ENCODE measurements at places on chromosomes 5 and 9.

GRCh38 chr9:104556830-104557634 is 11.9 kb upstream of the OR13C8 start:
- no peaks in the 10 kb centered on the region for H3K36me3 ChIP-seq
- no peak overlapping the region for H3K27ac ChIP-seq
- no peaks in the 10 kb centered on the region for H3K4me1 ChIP-seq

GRCh38 chr9:137708590-137709284 is 89.9 kb downstream of the EHMT1 start:
- no peak overlapping the region for H3K27ac ChIP-seq
- no peak for DNase-seq
- H3K4me3 ChIP-seq: no peak overlapping the region
- H3K36me3 ChIP-seq: no peaks in the 10 kb centered on the region
- H3K27me3 ChIP-seq: no peaks in the 10 kb centered on the region

- no peaks in the 10 kb centered on the region for H3K36me3 ChIP-seq
- no peak overlapping the region for H3K27ac ChIP-seq
- no peaks in the 10 kb centered on the region for H3K27me3 ChIP-seq
- no peak for DNase-seq
Observed at GRCh38 chr9:96378187-96378586, 5.3 kb downstream of the SLC35D2 start.

- peak overlapping the region; percentile 2 for H3K27ac ChIP-seq
- H3K4me3 ChIP-seq: no peak overlapping the region
- DNase-seq: peak; percentile 70
- no peaks in the 10 kb centered on the region for H3K27me3 ChIP-seq
- peaks cover 14% of the 10 kb centered on the region for H3K4me1 ChIP-seq
- H3K36me3 ChIP-seq: peaks cover 6% of the 10 kb centered on the region
Observed at GRCh38 chr9:137243626-137244485, 2.8 kb downstream of the TUBB4B start.

- H3K36me3 ChIP-seq: no peaks in the 10 kb centered on the region
- H3K4me1 ChIP-seq: no peaks in the 10 kb centered on the region
- no peak overlapping the region for H3K27ac ChIP-seq
- DNase-seq: no peak
Observed at GRCh38 chr5:137438932-137439331, 60.2 kb downstream of the SPOCK1 start.

- H3K36me3 ChIP-seq: no peaks in the 10 kb centered on the region
- no peaks in the 10 kb centered on the region for H3K27me3 ChIP-seq
- H3K27ac ChIP-seq: no peak overlapping the region
- H3K4me1 ChIP-seq: no peaks in the 10 kb centered on the region
- no peak overlapping the region for H3K4me3 ChIP-seq
- DNase-seq: no peak
Observed at GRCh38 chr5:37631939-37632338, 207.9 kb downstream of the GDNF start.

GRCh38 chr5:2746561-2747032 is 4.9 kb downstream of the IRX2 start:
- DNase-seq: no peak
- no peak overlapping the region for H3K27ac ChIP-seq

DNA sequence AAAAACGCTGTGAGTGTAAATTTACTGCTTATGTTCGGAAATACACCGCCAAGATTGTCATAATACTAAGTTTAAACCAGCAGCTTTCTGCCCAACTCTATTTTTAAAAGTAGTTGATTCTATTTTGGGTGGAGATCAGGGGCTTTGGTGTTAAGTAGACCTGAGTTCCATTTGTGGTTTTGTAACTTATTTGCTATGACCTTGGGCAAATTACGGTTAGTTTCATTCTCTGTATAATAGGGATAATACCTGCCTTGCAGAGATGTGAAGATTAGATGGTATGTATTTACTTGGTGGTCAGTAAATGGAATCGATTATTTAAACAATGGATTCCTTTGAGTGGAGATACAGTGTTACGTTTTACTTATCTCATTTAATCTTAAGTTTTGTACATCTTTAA is 1.6 kb downstream of the RAD23B start:
- peak overlapping the region; percentile 96 for H3K4me3 ChIP-seq
- H3K36me3 ChIP-seq: no peaks in the 10 kb centered on the region
- no peaks in the 10 kb centered on the region for H3K27me3 ChIP-seq
- peak overlapping the region; percentile 98 for H3K27ac ChIP-seq
- no peak for DNase-seq

GRCh38 chr5:115579216-115579615 is 23.1 kb downstream of the TICAM2 start:
- no peak for DNase-seq
- no peaks in the 10 kb centered on the region for H3K4me1 ChIP-seq
- no peak overlapping the region for H3K27ac ChIP-seq
- H3K27me3 ChIP-seq: no peaks in the 10 kb centered on the region
- no peak overlapping the region for H3K4me3 ChIP-seq
- no peaks in the 10 kb centered on the region for H3K36me3 ChIP-seq

DNA sequence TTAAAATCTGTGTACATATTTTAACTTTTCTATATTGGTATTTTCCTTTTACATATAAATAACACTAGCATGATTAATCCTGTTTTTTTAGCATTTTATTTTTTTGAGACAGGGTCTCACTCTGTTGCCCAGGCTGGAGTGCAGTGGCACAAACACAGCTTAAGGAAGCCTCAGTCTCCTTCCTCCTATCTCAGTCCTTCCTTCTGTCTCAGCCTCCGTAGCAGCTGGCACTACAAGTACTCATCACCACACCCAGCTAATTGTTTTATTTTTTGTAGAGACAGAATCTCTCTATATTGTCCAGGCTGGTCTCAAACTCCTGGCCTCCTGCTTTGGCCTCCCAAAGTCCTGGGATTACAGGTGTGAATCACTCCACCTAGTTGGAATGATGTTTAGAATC is 1.5 kb upstream of the C5orf24 start:
- H3K4me1 ChIP-seq: no peaks in the 10 kb centered on the region
- DNase-seq: no peak
- H3K27me3 ChIP-seq: no peaks in the 10 kb centered on the region
- peaks cover 3% of the 10 kb centered on the region for H3K36me3 ChIP-seq

DNA sequence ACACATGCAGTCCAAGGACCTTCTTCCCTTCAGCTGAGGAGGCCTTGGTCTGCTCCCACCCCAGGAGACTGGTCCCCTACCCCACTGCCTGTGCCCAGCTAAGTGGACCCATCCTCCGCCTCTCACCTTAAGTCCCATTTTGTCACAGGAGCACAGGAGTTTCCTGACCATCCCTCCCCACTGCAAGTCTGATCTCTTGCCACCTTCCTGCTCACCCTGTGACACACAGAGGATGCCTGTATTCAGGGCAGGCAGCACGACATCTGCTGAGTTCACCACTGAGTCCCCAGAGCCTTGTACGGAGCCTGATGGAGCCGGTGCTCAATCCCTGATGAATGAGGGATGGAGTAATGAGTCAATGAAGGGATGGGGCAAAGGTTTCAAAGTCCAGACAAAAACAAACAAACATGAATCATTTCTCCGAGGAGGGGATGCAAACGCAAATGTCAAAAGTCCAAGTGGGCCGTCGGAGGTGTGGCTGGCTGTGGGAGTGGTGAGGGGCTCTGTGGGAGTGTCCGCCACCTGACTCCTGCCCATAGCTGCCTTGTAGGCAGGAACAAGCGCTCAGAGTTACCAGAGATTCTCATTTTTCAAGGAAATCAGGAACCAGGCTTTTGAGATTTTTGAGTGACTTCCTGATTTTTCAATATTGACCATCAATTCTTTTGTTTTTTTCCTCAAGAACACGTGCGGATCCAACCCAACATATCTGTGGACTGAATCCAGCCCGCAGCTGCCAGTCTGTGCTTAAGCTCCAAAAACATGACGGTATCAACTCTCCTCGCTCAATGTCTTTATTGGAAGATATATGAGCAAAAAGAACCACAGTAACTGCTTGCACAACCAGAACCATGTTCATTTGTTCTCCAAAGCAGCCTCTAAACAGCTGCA is 4.4 kb downstream of the RAPGEF1 start:
- H3K36me3 ChIP-seq: no peaks in the 10 kb centered on the region
- no peak overlapping the region for H3K4me3 ChIP-seq
- H3K27me3 ChIP-seq: no peaks in the 10 kb centered on the region
- DNase-seq: no peak
- H3K27ac ChIP-seq: no peak overlapping the region
- peaks cover 12% of the 10 kb centered on the region for H3K4me1 ChIP-seq

- no peaks in the 10 kb centered on the region for H3K4me1 ChIP-seq
- no peak for DNase-seq
- no peak overlapping the region for H3K4me3 ChIP-seq
- H3K27me3 ChIP-seq: no peaks in the 10 kb centered on the region
Observed at GRCh38 chr9:112050544-112051475, 124.3 kb downstream of the SUSD1 start.

DNA sequence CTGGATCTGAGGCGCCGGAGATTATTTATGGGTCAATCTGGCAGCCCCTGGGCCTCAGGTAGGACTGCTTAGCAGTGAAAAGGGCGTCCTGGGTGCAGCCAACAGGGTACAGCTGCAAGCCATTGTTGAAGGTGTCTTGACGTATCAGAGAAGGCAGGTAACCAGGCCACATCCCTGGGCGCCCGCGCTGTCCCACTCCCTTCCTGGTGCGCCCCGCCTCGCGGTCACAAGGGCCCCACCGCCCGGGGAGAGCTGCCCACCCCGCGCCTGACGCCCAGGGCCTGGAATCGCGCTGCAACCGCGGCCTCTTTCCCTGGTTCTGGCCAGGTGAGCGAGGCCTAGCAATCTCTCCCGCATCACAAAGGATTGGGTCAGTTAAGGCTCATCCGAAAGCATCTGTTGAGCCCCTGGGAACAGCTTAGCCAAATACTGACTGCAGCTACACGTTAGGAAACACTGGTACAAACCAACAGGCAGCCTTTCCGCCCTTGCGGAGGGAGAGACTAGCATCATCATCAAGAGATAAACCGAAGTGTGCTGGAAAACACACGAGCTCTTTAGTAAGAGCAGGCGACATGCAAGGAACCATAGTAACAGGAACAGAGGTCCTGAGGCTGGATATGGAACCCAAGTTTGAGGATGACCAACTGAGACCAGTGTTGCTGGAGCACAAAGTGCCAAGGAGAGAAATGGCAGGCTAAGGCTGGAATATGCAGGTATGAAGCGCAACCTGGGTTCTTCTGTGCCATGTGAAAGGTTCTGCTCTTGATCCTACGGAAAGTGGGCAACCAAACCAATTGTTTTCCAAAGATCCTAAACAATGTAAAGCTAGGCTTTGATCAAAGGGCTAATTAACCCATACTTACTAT is 3.6 kb downstream of the RPS23 start:
- no peak overlapping the region for H3K4me3 ChIP-seq
- no peak overlapping the region for H3K27ac ChIP-seq
- DNase-seq: peak; percentile 63
- H3K4me1 ChIP-seq: no peaks in the 10 kb centered on the region
- H3K36me3 ChIP-seq: peaks cover 8% of the 10 kb centered on the region
- H3K27me3 ChIP-seq: no peaks in the 10 kb centered on the region

DNA sequence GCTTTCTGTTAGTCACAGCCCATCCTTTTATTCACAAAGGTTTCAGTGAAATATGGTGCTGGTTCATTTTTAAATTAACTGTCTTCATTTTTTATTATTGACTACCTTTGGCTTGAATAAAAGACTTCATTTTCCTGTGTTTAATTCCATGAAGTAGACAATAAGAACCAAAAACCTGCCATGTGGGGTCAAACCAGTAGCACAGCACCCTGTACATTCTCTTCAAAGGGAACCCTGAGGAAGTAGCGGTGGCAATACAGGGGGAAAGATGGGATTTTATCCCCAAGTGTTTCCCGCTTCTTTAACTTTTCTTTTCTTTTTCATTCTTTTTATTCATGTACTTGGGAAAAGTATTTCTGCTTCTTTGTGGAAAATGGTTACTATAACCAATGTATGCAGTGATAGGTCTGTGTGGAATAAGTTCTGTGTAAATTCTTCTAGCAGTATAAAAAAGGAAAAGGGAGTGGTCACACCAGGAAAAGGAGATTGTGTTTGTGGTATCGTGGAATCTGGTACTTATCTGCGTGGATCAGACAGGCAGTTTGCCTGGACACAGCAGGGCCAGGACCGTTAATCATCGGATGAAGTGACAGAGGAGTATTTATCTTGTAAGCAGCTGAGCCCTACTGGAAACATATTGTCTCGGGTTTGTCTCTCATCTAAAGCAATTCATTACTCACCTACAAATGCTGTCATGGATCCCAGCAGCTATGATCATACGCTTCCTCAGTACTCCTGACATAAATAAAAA is 94.2 kb downstream of the PPIC start:
- no peaks in the 10 kb centered on the region for H3K36me3 ChIP-seq
- H3K4me3 ChIP-seq: no peak overlapping the region
- H3K27ac ChIP-seq: no peak overlapping the region
- DNase-seq: peak; percentile 64
- no peaks in the 10 kb centered on the region for H3K4me1 ChIP-seq

GRCh38 chr5:2802693-2803365 is 51.4 kb upstream of the IRX2 start:
- no peaks in the 10 kb centered on the region for H3K4me1 ChIP-seq
- no peaks in the 10 kb centered on the region for H3K36me3 ChIP-seq
- no peaks in the 10 kb centered on the region for H3K27me3 ChIP-seq
- DNase-seq: no peak
- H3K4me3 ChIP-seq: no peak overlapping the region

- no peak overlapping the region for H3K27ac ChIP-seq
- no peaks in the 10 kb centered on the region for H3K4me1 ChIP-seq
- no peaks in the 10 kb centered on the region for H3K27me3 ChIP-seq
Observed at GRCh38 chr5:160152901-160153300, 33.7 kb upstream of the PWWP2A start.

DNA sequence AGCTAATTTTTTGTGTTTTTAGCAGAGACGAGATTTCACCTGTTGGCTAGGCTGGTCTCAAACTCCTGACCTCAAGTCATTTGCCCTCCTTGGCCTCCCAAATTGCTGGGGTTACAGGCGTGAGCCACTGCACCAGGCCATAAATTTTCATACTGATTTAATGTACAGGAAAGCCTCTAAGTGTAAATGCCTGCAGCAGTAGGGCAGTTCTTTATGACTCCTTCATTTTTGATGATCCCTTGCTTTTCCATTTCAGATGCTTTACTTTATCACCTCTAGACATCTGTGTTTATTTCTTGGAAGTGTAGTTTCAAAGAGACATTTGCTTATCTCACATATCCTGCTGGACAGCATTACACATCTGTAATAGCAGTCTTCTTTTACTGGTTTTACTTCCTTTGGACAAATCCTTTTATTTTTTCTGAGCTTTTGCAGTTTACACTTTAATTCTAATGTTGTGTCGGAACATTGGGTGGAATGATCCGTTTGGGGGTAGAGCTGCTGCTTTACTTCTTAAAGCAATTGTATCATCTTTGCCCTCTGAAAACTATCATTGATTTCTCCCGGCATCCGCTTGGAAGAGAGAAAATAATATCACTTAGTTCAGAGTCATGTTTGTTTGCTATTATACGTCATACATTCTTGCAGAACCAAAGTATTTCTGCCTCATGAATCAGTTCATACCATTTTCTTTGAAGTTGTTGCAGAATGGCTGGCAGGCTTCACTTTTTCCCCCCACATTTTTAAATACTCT is 36.0 kb downstream of the SCGB3A1 start:
- H3K36me3 ChIP-seq: peaks cover 5% of the 10 kb centered on the region
- no peak overlapping the region for H3K4me3 ChIP-seq

DNA sequence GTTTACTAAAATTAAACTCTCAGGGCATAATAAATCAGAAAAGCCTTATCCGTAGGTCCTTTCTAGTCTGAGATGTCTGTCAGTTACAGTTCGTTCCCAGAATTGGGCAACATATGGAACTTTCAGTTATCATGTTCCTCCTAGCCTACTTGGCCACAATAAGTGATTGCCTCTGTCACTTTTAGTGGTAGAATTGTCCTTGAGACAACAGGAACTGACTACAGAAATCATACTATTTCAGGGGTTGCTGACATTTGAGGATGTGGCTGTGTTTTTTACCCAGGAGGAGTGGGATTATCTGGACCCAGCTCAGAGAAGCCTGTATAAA is 956 bp downstream of the ZNF189 start:
- H3K27ac ChIP-seq: no peak overlapping the region
- H3K4me3 ChIP-seq: peak overlapping the region; percentile 59
- peaks cover 6% of the 10 kb centered on the region for H3K4me1 ChIP-seq
- no peak for DNase-seq

All from mesendoderm (in vitro differentiated cells).